ENCODE measurements at places on chromosomes 5 and 9. TPM values are rescaled to one million over a fixed set of nuclear protein-coding genes. Genes with fewer than 3 reads are reported as not detected.

DNA sequence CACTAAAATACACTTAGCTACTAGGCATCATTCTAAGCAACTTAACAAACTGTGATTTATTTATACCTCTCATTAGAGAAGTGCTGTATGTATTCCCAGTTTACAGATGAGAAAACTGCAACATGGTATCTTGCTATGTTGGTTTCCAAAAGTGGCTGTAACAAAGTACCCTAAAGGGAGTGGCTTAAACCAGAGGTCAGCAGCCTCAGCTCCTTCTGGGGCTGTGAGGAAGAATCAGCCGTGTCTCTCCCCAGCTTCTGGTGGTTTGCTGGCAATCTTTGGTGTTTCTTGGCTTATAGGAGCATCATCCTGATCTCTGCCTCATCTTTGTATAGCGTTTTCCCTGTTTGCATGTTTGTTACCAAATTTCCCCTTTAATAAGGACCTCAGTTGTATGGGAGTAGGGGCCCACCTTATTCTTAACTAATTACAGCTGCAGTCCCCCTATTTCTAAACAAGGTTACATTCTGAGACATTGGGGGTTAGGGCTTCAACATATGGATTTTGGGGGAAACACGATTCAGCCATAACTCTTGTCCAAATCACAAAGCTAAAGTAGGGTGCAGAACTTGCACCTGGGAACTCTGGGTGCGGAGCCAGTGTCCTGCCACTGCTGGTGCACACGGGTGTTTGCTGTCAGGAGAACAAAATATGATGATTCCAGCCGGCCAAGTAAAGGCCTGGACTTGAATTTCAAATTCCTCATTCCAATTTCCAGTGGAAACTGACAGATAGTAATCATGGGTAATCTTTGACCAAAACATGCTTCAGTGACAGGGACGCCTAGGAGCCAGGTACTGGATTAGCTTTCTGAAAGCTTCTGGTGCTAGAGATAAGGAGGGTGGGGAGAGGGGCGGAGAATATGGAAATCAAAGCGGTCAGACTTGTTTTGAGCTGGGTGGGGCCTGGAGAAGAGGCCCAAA, 43.3 kb downstream of the RAI14 start:
- DNase-seq, result no peak
- H3K4me3 ChIP-seq, result no peak overlapping the region
- H3K27me3 ChIP-seq, result no peaks in the 10 kb centered on the region
- H3K36me3 ChIP-seq, result no peaks in the 10 kb centered on the region
- peaks cover 10% of the 10 kb centered on the region for H3K4me1 ChIP-seq
- H3K27ac ChIP-seq, result no peak overlapping the region

- H3K4me1 ChIP-seq, result peaks cover 19% of the 10 kb centered on the region
- H3K27ac ChIP-seq, result no peak overlapping the region
- H3K36me3 ChIP-seq, result no peaks in the 10 kb centered on the region
- no peak for DNase-seq
- no peak overlapping the region for H3K4me3 ChIP-seq
Measured at GRCh38 chr5:149604321-149604720, 23.0 kb downstream of the ARHGEF37 start.

Gene CTSL
- polyA plus RNA-seq, result 14.8 TPM

- H3K4me1 ChIP-seq, result no peaks in the 10 kb centered on the region
- H3K4me3 ChIP-seq, result no peak overlapping the region
- no peak for DNase-seq
- H3K27ac ChIP-seq, result no peak overlapping the region
- no peaks in the 10 kb centered on the region for H3K36me3 ChIP-seq
Measured at GRCh38 chr5:91052977-91053740, 330.0 kb downstream of the ARRDC3 start.

Gene SPINK7
- polyA plus RNA-seq, result not detected

- peaks cover 17% of the 10 kb centered on the region for H3K36me3 ChIP-seq
- no peak for DNase-seq
- H3K4me3 ChIP-seq, result no peak overlapping the region
- H3K4me1 ChIP-seq, result peaks cover 3% of the 10 kb centered on the region
Measured at GRCh38 chr5:75706775-75707174, 10.5 kb downstream of the POC5 start.

Gene GMCL2
- not detected for polyA plus RNA-seq

DNA sequence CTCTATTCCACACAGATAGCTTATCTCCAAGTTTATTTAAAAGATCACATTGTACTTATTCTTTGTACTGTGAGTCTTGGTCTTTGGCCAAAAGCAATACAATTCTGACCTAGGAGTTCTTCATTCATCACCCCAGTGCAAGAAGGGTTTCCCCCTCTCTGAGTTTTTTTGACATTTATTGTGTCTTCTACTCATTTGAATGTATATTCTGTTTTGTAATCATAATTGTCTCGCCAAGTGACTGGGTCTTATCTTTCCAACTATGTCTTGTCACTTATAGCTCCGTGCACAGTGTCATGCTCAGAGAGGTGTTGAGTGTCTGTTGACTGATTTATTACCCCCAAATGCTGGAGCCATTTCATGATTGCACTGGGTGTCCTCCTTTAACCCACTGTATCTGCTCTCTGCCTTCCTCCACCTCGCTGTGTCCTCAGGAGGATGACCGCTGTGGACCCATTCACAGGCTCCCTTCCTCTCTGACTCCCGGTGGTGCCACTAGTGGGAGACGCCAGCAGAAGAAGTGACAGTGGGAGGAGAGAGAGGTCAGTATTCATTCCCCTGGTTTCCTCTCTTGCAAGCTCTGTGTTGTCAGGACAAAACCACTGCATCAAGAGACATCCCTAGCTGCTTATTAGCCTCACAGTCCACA, 11.2 kb upstream of the TRIO start:
- no peak overlapping the region for H3K27ac ChIP-seq
- H3K4me1 ChIP-seq, result no peaks in the 10 kb centered on the region
- no peaks in the 10 kb centered on the region for H3K27me3 ChIP-seq
- H3K4me3 ChIP-seq, result no peak overlapping the region
- no peaks in the 10 kb centered on the region for H3K36me3 ChIP-seq
- no peak for DNase-seq

DNA sequence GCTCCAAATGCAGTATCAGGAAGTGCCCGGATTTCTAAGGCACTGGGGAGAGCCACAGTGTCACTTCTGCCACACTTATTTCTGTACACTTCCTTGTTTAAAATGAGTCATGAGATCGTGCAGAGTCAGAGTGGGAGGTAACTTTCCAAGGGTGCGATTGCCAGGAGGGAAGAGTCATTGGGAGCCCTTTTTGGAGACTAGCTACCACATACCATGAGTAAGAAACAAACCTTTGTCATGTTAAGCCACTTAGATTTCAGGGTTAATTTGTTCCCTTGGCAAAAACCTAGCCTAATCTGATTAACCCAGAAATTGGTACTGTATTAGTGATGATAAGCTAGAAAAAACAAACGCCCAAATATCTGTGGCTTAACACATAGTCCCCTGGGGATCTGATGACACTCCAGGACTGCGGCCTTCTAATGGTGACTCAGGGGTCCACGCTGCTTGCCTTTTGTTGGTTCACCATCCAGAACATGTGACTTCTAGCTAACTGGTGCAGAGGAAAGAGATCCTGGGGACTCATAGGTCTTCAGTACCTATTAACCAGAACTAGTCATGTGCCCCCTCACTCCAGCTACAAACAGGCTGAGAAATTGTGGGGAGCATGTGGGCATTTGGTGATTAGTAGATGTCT, 48.6 kb upstream of the TLE1 start:
- no peaks in the 10 kb centered on the region for H3K27me3 ChIP-seq
- no peaks in the 10 kb centered on the region for H3K36me3 ChIP-seq
- no peak for DNase-seq
- no peaks in the 10 kb centered on the region for H3K4me1 ChIP-seq
- no peak overlapping the region for H3K27ac ChIP-seq

Gene C6
- polyA plus RNA-seq, result not detected

GRCh38 chr5:164202338-164202737, 696.9 kb downstream of the MAT2B start:
- no peaks in the 10 kb centered on the region for H3K36me3 ChIP-seq
- no peak for DNase-seq
- H3K4me1 ChIP-seq, result no peaks in the 10 kb centered on the region

DNA sequence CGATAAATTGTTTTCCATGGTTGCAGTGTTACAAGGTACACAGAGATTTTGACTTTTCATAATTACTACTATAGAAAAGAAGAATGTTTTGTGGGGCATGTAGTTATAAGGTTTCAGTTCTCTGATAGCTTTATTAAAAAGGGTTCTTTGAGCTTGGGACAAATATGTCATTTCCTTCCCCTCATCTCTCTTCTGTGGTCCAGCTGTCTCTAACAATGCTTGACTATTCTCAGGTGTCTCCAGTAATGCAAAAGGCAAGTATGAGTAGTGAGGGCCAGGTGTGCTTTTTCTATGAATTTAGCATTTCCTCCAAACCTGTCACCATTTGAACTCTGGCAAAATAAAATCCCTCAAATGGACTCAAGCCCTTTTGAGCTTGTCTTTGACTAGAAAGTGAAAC, 84.3 kb downstream of the SLF1 start:
- H3K36me3 ChIP-seq, result no peaks in the 10 kb centered on the region
- no peak overlapping the region for H3K27ac ChIP-seq
- H3K4me1 ChIP-seq, result no peaks in the 10 kb centered on the region
- no peak overlapping the region for H3K4me3 ChIP-seq

Gene INSL6
- polyA plus RNA-seq, result not detected

Gene SLC45A2
- not detected for polyA plus RNA-seq

- H3K4me3 ChIP-seq, result no peak overlapping the region
- H3K36me3 ChIP-seq, result no peaks in the 10 kb centered on the region
- H3K4me1 ChIP-seq, result no peaks in the 10 kb centered on the region
- H3K27ac ChIP-seq, result no peak overlapping the region
- DNase-seq, result no peak
Measured at GRCh38 chr9:102631559-102631958, 363.6 kb upstream of the CYLC2 start.

DNA sequence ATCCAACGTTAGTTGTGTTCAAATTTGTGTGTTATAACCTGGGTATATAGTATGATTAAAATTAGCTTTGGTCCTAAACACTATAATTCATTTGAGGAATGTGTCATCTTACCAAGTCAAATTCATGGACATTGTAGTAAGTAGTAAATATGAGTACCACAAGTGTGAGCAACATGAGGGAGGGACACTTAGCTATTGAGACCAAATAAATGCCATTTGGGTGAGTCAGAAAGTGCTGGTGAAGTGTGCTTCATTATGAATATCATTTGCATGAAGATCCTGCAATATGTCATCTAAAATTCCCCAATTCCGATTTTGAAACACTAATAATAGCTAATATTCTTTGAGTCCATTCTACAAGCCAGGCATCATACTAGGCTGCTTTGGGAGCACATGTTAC, 336.7 kb upstream of the KIF2A start:
- no peak overlapping the region for H3K27ac ChIP-seq
- H3K36me3 ChIP-seq, result no peaks in the 10 kb centered on the region
- no peaks in the 10 kb centered on the region for H3K4me1 ChIP-seq
- H3K4me3 ChIP-seq, result no peak overlapping the region

Gene F12
- polyA plus RNA-seq, result 2.0 TPM

DNA sequence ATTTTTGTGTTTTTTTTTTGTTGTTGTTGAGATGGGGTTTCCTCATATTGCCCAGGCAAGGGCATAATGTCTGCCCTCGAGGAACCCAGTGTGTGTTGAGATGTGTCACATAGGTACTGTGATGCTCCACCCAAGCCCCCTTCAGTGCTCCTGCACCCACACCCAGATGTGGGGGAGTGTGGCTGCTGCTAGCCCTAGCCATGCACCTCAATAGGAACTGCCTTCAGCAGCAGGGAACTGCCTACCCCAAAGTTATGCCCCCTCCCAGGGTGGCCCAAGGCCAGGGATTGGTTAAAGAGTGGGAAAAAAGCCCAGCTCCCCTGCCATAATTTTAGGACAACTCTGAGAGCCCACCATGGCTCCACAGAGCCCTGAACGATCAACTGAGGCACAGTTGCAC, 33.3 kb upstream of the EPB41L4B start:
- H3K27me3 ChIP-seq, result no peaks in the 10 kb centered on the region
- H3K4me3 ChIP-seq, result no peak overlapping the region
- H3K27ac ChIP-seq, result no peak overlapping the region
- no peaks in the 10 kb centered on the region for H3K36me3 ChIP-seq
- no peak for DNase-seq

GRCh38 chr9:26669701-26670670, 222.6 kb downstream of the CAAP1 start:
- no peaks in the 10 kb centered on the region for H3K27me3 ChIP-seq
- H3K4me1 ChIP-seq, result no peaks in the 10 kb centered on the region

- no peak overlapping the region for H3K4me3 ChIP-seq
- no peaks in the 10 kb centered on the region for H3K27me3 ChIP-seq
- no peak for DNase-seq
- no peak overlapping the region for H3K27ac ChIP-seq
Measured at GRCh38 chr5:148746826-148747535, 79.4 kb upstream of the ADRB2 start.

- H3K27ac ChIP-seq, result no peak overlapping the region
- no peak for DNase-seq
- H3K4me1 ChIP-seq, result no peaks in the 10 kb centered on the region
- no peaks in the 10 kb centered on the region for H3K27me3 ChIP-seq
- no peak overlapping the region for H3K4me3 ChIP-seq
Measured at GRCh38 chr5:10684303-10685086, 76.5 kb downstream of the DAP start.

DNA sequence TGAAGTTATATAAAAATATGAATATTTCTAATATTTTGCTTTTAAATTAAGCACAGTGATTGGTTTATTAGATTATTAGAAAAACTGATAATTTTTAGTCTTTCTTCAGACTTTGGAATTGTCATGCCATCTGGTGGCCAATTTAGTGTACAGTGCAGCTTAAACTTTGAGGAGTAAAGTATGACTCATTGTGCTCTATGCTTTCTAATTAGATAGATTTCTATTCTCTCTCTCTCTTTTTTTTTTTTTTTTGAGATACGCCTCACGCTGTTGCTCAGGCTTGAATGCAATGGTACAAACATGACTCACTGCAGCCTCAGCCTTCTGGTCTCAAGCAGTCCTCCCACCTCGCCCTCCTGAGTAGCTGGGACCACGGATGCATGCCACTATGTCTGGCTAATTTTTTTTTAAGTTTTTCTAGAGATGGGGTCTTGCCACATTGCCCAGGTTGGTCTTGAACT, 42.1 kb upstream of the GPR21 start:
- H3K27me3 ChIP-seq, result no peaks in the 10 kb centered on the region
- no peak overlapping the region for H3K27ac ChIP-seq
- DNase-seq, result peak; percentile 25
- H3K36me3 ChIP-seq, result peaks cover 18% of the 10 kb centered on the region
- no peaks in the 10 kb centered on the region for H3K4me1 ChIP-seq

GRCh38 chr9:75019022-75019421, 9.1 kb downstream of the CARNMT1 start:
- no peaks in the 10 kb centered on the region for H3K27me3 ChIP-seq
- no peak overlapping the region for H3K27ac ChIP-seq
- H3K4me3 ChIP-seq, result no peak overlapping the region
- no peak for DNase-seq
- H3K4me1 ChIP-seq, result peaks cover 29% of the 10 kb centered on the region

Gene OR1J2
- not detected for polyA plus RNA-seq

Gene SH3GL2
- polyA plus RNA-seq, result not detected

DNA sequence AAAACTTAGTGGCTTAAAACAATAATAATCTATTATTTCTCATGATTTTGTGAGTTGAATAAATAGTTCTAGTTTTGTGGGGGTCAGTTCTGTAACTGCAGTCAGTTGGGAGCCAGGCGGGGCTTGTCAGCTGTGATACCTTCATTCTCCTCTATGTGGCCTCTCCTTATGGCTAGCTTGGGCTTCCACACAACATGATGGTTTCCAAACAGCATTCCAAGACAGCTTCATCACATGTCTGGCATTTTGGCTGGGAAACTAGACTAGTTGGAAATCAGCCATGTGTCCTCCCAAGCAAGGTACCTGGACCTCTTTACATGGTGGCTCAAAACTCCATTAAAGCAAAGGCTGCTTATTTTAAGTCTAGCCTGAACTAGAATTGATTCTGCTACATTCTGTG, 61.4 kb upstream of the RANBP3L start:
- no peaks in the 10 kb centered on the region for H3K4me1 ChIP-seq
- no peak for DNase-seq
- H3K27ac ChIP-seq, result no peak overlapping the region

All from CD4-positive, alpha-beta memory T cell (primary cell).